ENCODE measurements at places on chromosomes 7 and 10.
A peak's percentile ranks its signal among the peaks of the same experiment; 100 is the strongest.

DNA sequence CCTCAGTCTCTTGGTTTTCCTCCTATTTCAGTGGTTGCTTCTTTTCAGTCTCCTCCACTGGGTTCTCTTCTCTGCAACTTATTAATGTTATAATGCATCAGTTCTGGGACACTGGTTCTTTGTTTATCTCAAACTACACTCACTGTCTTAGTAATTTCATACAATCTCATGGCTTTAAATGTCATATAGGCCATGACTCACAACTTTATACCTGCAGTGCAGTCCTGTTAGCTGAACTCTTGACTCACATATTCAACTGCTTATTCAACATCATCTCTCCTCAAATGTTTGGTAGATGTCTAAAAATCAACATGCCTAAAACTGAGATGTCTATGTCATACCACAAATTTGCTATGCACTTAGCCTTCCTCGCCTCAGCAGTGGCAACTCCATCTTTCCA is 101.2 kb upstream of the PALS2 start:
- no peak for DNase-seq

GRCh38 chr7:151007469-151007898 is 16.7 kb downstream of the NOS3 start:
- no peak for DNase-seq

GRCh38 chr10:14659626-14660196 is 115.0 kb downstream of the FAM107B start:
- DNase-seq, result no peak

DNA sequence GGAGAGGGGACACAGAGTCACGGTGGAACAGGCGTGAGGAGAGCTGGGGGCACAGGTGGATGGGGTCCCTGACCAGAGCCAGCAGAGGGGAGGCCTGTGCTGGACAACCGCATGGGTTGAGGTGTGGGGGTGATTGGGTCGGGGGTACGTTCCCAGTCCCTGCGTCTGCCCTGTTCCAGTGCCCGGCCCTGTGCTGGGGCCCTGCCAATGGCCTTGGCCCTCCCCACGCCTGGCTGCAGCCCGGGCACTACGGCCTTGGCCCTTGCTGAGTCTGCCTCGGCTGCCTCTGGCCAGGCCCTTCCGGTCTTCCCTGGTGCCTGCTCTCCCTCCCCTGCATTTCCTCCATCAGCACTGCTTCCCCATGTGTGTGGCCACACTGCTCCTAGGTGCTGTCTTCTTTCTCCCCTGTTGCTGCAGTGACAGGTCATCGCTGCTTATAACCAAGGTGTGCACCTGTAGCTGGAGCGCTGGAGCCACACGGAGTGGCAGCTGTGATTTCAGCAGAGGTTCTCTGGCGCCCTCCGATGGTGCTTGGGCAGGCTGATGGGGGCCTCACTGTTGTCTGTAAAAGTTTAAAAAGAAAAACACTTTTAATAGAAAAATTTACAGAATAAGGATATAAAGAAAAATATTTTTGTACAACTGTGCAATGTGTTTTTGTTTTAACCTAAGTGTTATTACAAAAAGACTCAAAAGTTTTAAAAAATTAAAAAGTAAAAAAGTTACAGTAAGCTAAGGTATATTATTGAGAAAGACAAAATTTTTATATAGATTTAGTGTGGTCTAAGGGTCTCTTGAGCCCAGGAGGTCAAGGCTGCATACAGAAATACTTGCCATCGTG is 45.2 kb upstream of the BHLHA15 start:
- DNase-seq, result peak; percentile 46

GRCh38 chr10:25036381-25036780 is 20.0 kb downstream of the THNSL1 start:
- DNase-seq, result no peak

DNA sequence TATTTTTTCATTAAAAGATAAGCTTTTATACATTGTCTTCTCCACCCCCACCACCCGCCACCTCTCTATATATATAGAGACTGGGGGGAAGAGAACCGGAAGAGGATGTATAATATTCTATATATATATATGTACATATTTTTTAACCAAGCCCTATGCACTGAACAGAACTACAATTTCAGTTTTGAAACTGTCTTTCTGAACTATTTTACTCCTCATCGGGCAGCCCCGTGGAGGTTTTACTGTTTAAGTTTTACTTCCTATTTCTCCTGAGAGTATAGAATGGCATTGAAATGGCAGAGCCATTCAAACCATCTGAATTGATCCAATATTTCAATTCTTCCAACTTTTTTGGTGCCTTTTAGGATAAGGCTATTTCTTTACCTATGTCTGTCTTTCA is 1047.1 kb downstream of the NRG3 start:
- no peak for DNase-seq

DNA sequence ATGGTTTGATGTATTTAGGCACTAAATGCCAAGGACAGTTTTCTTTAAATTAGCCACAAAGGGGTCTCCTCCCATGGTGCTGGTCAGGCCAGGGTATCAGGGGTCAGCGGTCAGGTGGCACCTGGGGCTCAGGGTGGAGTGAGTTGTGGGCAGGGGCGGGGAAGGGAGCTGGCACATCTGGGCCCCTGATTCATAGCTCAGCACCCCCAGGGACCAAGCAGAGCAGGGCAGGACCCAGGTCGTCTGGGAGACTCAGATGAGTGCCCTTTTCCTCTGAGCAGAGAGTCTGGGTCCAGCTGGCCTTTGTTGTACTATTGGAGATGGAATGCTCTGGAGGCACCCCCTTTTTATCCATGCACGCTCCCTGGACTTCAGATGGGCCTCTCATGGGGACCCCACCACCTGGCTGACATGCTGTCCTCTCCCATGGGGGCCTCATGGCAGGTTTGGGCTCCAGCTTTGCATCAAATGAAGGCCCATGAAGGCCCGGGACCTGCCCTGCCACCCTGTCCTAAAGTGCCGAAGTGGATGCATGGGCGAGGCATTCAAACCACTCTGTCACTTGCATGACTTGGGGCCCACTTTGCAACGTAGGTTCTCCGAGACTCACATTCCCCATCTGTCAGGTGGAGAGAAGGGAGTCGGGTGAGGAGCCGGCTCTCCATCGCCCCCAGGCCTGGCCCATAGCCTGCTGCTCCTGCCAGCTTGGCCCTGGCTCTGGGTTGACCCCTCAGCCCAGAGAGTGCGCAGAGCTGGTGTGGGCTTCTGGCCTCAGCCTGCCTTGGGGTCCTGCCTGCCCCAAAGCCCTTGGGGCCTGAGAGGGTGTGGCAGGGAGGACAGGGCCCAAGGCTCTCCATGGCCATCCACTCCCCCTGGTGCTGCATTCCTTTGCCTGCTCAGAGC is 66.4 kb downstream of the RAMP3 start:
- no peak for DNase-seq

DNA sequence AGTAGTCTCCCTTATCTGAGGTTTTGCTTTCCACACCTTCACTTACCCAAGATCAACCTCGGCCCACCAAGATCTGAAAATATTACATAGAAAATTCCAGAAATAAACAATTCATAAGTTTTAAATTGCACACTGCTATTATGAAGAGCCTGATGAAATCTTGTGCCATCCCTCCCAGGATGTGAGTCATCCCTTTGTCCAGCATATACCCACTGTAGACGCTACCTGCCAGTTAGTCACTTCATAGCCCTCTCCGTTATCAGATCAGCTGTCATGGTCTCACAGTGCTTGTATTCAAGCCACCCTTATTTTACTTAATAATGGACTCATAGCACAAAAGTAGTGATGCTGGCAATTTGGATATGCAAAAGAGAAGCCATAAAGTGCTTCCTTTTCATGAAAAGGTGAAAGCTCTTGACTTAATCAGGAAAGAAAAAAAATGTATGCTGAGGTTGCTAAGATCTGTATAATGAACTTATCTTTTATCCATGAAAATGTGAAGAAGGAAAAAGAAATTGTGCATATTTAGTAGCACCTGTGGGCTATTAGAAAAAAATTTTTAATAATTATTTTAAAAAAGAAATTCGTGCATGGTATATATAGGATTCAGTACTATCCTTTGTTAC is 9.8 kb upstream of the MRPS16 start:
- peak; percentile 68 for DNase-seq

- DNase-seq, result no peak
Observed at GRCh38 chr7:156842317-156842716, 50.7 kb downstream of the LMBR1 start.

DNA sequence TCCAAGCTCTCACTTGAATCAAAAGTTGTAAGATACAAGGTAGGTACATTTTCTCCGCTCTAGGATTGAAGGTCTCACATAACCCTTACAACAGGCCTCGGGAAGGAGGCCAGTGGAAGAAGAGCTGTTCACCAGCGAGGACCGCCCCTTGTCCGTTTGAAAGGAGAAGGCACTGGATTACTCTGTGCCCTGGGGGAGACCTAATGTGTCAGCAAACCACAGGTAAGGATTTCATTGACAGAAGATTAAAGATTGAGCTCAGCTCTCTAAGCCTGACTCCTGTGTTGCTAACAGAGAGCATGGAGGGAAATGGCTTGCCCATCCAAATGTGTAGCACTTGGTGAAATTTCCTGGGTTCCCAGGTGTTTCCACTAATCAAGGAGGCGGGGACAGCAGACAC is 81.2 kb downstream of the SLC16A9 start:
- no peak for DNase-seq

DNA sequence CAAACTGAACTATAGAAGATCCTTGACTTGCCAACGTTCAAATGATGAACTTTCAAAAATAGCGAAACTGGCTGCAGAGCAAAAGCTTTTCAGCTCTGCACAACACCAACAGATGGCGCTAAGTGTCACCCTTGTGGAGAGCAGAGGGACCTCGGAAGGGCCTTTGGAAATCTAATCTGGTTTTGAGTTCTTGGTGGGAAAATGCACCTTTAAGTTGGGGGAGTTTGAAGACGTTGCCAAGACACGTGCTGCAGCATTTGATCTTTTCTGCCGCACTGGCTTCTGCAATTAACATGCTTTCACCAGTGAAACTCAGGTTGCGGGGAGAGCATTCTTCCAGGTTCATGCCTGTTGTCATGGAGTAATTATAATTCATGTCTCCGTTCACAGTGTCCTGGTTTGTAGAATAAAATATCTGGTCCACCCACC is 26.3 kb upstream of the WDR11 start:
- DNase-seq, result peak; percentile 20

DNA sequence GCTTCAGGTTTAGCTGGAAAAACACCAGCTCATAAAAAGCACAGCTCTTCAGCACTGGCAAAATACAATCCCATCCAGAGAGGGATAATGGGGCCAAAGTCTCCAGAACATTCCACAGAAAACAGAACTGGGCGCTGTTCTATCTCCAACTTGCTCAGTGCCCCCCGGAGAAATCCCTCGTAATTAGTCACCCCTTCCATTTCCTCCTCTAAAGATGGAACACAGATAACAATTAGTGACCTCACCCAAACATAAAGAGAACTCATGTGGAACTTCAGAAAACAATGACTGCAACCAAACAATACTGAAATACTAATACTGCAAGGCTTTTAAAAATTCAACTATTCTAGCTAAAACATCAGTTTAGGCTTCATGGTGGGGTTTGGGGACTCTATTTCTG is 46.3 kb downstream of the KIAA1549 start:
- no peak for DNase-seq

DNA sequence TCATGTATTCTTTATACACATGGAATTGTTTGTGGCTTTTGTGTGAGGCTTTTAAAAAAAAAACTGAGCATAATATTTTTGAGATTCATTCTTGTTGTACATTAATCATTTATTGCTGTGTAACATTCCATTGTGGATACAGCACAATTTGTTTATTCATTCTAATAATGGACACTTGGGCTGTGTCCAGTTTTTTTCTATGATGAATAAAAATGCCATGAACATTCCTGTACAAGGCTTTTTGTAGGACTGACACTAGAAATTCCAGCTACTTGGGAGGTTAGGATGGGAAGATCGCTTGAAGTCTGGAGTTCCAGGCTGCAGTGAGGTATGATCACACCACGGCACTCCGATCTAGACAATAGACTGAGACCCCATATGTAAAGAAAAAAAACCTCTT is 254.3 kb upstream of the CACNA2D1 start:
- DNase-seq, result peak; percentile 35

GRCh38 chr7:151940048-151940811 is 16.0 kb upstream of the GALNTL5 start:
- DNase-seq, result no peak

DNA sequence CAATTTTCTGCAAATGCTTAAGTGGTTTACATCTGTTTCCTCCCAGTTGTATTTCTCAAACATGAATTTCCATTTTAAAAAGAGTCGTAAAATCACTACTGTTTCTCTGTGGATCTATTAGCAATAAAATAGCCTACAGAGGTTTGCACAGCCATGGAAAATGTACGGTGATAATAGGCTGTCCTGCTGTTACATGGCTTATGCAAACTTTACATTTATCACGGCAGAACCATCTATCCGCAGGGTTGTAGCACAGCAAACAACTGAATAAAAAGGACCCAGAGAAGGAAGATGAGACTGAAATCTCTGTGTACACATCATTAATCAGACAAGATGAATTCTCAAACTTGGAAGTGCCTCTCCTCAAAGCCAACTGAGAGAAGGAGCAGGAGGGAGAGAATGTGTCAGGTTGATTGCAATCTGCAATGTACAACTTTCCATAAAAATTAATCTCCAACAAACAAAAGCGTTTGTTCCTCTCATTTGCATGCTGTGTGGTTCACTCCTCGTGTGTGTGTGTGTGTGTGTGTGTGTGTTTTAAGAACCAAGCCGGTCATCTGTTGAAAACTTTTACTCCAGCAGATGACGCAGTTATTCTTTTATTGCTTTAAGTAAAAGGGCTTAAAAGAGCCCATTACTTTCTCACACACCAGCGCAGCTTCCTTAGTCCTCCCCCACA is 279.3 kb downstream of the SKAP2 start:
- DNase-seq, result no peak

GRCh38 chr10:69337296-69338132 is 59.2 kb downstream of the HK1 start:
- no peak for DNase-seq

DNA sequence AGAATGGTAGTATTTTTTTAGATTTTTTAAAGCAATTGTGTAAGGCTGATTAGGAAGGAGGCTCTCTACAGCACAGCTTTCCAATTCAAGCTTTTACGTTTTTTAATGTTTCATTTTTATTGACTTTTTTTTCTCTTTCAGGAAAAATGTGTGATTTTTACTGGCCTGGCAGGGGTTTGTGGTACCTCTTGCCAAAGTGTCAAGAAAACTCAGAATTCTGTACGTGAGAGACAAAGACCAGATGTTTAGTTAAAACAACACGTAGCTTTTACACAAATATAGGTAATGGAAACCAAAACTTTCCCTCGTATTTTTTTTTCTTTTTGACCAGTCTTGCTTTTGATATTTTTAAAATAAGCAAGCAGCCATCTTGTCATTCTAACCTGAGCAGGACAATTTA is 6.0 kb upstream of the NPVF start:
- DNase-seq, result no peak

DNA sequence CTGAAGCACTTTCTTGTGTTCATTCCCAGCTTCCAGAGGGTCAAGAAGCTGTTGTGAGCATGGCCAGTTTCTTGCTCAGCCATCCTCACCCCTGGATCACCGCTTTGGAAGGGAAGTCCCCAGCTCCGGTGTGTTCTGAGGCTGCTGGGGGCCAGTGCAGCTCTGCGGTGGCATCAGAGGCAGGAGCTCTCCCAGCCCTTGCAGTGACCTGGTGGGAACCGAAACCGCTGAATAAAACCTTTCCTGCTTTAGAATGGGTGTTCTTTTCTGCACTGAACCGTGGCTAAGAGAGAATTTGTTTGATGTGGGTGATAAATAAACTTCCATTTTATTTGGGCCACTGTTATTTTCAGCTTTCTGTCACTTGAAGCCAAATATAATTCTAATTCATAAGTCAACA is 450.9 kb upstream of the VSTM2A start:
- no peak for DNase-seq
